ENCODE measurements at places on chromosomes 3 and 15. TPM values are rescaled to one million over a fixed set of nuclear protein-coding genes. Genes with fewer than 3 reads are reported as not detected.

Gene FBXW12
- not detected for total RNA-seq

Gene CPN2
- 0.14 TPM for total RNA-seq

Gene RPS17
- 921 TPM for total RNA-seq

Gene ROPN1
- 2.0 TPM for total RNA-seq

Gene PODXL2
- total RNA-seq, result 18.5 TPM

Gene SSUH2
- total RNA-seq, result 3.7 TPM

Gene SCAANT1
- total RNA-seq, result not detected

Gene EOGT
- 27.3 TPM for total RNA-seq

Gene UQCC5
- 16.1 TPM for total RNA-seq

Gene RASGRP1
- 2.6 TPM for total RNA-seq

Gene CLDN1
- 0.78 TPM for total RNA-seq

Gene STRIT1
- total RNA-seq, result not detected

Gene WNT7A
- total RNA-seq, result not detected

Gene TCAIM
- total RNA-seq, result 22.3 TPM

Gene CCR8
- total RNA-seq, result 0.36 TPM

Gene BBX
- 24.4 TPM for total RNA-seq

Gene C3orf49
- not detected for total RNA-seq

Gene DUOX1
- 0.43 TPM for total RNA-seq

Gene NUP210
- total RNA-seq, result 8.1 TPM

Gene SCN11A
- 0.23 TPM for total RNA-seq

Gene H1-8
- total RNA-seq, result not detected

Gene SKOR1
- 0.63 TPM for total RNA-seq

Gene CCRL2
- 23.3 TPM for total RNA-seq

Gene LRTM1
- total RNA-seq, result not detected

Gene HRH1
- total RNA-seq, result 10.3 TPM

Gene P3H2
- 51.1 TPM for total RNA-seq

Gene FOXL2
- not detected for total RNA-seq

Gene TJP1
- 86.9 TPM for total RNA-seq

Gene DISP2
- 5.1 TPM for total RNA-seq

Gene UCN2
- total RNA-seq, result not detected

Gene C3orf85
- 13.0 TPM for total RNA-seq

Gene ITGA11
- total RNA-seq, result 1.8 TPM

Gene KBTBD12
- 6.6 TPM for total RNA-seq

Gene PAQR9
- total RNA-seq, result not detected

Gene RPL29
- 782 TPM for total RNA-seq

Gene SPINT1
- 415 TPM for total RNA-seq

Measured in mucosa of descending colon (tissue), 3 donors.